ENCODE measurements at places on chromosomes 1 and 21.

DNA sequence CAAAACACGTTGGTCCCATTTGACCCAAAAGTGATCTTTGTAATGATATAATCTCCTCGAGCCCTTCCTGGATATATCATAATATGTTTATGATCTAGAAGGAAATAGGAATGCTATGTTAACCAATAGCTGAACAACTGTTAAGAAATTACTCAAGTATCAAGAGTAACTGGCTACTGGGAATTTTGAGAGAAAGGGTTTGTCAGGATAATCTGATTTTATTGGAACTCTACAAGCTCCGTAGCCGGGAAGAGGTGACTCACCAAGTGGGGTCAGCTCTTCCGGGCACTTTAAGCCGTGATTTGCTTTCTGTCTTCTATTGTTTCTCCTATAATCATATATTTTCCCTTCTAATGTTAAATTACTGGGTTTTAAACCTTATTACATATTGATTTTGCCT, 250.5 kb upstream of the POGK start:
- DNase-seq: no peak

GRCh38 chr1:212178851-212179250, 106.4 kb upstream of the PPP2R5A start:
- DNase-seq: peak; percentile 57

GRCh38 chr1:218846181-218846580, 327.5 kb upstream of the LYPLAL1 start:
- DNase-seq: no peak

GRCh38 chr1:169511316-169512005, 25.7 kb upstream of the SLC19A2 start:
- DNase-seq: peak; percentile 30

GRCh38 chr21:43317959-43318358, 109.0 kb downstream of the SIK1 start:
- DNase-seq: no peak

DNA sequence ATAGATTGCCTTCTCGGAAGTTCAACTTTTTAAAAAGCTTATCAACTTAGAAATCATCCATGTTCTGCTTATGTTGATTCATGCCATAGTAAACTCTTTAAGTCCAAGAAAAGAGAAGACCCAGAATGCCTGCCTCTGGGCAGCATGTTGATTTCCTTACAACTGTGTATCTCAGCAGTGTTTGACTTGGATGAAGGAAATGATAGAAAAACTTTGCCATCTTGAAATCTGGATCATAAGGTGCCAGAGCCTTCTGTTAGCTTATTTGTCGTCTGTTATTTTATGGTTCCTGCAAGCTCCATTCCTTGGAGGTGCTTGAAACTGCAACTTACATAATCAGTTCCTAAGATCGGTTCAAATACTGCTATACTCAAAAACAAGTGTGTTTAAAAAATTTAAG, 124.5 kb downstream of the ATP5PO start:
- no peak for DNase-seq

- DNase-seq: peak; percentile 52
Observed at GRCh38 chr1:76381450-76382097, 307.0 kb downstream of the ST6GALNAC3 start.

DNA sequence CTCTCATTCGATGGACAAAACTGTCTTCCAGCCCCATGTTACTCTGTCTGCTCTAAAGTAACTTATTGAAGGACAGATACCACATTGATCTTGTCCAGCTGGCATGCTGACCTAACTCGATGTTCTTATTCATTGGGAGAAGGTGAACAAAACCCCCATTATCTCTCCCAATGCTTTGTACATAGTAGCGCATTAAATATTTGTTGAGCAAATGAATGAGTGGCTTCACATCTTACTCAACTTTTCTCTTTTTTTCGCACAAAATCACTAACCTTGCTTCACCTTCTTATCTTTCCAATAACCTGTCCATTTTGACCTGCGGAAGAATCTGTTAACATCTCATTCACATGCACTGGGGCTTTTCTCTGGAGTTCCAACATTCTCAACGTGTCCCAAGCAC, 18.3 kb downstream of the MAB21L3 start:
- DNase-seq: no peak

DNA sequence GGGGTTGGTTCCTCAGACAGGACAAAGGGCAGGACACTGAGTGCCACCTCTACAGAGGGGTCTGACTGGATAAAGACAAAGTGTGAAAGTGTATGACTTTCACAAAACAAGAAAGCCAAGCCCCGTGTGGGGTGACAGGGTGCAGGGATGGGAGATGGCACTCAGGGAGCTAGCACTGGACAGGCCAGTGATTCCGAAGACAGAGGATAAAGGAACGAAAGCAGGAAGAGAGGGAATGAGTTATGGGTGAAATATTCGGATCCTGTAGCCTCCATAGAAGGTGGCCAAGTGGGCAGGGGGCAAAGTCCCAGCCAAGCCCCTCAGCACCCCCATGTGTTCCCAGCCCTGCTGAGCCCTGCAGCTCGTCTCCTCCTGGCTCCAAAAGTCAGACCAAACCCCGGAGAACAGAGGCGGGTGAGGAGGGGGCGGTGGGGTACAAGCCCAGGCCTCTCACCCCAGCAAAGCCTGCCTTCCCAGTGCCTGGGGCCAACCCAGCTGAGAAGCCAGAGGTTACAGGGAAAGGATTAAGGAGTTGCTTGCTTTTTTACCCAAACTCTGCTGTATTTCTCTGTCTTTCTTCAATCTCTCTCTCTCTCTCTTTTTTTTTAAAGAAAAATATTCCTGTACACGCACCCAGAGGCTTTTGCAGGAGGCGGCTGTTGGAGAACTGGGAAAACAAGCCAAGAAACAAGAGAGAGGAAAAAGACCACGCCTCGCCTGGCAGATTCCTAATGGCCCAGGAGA, 14.0 kb upstream of the WASF2 start:
- DNase-seq: peak; percentile 78

DNA sequence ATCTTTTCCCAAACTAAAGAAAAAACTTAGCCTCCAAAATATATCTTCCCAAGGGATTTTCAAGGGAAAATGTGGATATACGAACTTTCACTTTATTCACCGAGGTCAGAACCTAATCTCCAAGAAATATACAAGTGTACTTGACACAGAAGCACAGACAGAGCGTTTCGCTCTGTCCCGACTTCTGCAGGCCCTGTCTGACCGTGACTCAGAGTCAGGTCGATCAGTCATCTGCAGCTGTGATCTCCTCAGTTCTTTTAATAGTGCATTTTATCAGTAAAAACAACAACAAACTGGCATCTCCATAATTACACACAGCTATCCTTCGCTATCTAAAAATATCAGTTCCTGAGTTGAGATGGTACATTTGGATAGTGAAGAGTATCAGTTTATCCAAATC, 226.6 kb downstream of the TM2D1 start:
- DNase-seq: no peak

DNA sequence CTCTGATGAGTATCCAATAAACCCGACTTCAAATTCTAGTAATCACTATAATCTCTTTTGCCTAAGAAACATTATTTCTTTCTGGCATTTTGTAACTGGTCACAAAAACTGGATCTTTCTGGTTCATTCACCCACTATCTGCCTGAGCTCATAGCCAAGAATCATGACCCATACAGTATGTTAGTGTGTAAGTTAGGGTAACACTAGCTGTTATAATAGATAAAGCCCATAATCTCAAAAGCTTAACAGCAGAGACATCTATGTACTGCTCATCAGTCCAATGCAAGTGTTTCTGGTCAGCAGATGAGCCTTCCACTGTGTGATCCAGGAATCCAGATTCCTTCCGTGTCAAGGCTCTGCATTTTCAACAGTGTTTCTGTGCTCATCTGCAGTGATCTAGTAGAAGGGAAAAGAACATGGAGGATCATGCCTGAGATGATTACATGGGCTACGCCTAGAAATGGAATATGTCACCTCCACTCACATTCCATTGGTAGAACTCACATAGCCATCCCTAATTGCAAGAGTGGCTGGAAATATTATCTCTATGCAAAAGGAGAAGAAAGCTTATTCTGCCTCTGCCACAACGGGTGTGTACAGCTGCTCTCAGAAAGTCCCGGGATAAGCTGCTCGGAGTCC, 27.7 kb downstream of the RRAGC start:
- peak; percentile 22 for DNase-seq

DNA sequence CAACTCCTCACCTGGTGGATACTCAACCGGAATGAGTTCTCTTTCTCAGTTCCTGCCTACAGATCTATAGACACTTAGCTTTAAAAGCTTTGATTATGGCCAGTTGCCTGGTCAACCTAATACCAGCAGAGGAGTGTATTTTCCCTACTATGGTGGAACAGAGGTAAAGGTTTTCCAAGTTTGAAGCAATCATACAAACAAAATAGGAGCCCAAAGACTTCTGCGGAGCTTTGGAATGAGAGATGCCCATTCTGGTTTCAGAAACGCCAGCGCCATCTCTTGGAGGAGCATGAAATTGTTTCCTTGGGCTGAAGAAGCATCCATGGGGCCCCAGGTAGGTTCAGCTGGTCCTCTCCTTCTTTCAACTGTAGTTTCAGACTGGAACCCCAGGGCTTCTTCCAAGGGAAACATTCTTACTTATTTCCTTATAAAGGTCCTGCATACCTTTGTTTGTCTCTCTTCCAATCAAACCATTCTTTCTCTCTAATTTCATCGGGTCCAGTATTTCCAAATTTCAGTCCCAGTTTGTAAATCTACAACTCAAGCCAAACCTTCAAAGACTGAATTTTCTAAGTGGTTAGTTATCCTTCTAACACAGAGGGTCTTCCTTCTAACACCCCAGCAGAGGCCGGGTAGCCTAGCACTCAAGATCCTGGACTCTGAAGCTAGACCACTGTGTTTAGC, 95.9 kb downstream of the KCNJ15 start:
- peak; percentile 86 for DNase-seq

DNA sequence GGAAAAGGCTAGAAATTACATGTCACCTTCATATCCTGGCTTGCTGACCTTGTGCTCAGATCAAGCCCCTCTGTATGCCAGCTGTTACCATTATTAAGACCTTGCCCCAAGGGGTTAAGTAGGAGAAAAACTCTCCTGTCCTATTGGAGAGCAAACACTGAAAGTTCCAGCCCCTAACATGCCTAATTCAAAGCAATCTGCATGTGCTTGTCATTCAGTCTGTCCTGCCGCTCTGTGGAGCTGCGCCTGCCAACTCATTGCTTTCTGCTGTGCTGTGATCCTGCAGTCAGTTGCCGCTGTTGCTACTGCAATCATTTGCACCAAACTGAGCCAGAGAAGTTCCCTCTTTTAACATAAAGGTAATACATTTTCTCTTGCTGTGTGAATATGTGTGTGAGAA, 113.4 kb downstream of the DISP1 start:
- peak; percentile 53 for DNase-seq

GRCh38 chr1:234486858-234487840, 8.2 kb upstream of the TARBP1 start:
- DNase-seq: peak; percentile 73

GRCh38 chr1:119115311-119115710, 25.1 kb downstream of the WARS2 start:
- DNase-seq: no peak

DNA sequence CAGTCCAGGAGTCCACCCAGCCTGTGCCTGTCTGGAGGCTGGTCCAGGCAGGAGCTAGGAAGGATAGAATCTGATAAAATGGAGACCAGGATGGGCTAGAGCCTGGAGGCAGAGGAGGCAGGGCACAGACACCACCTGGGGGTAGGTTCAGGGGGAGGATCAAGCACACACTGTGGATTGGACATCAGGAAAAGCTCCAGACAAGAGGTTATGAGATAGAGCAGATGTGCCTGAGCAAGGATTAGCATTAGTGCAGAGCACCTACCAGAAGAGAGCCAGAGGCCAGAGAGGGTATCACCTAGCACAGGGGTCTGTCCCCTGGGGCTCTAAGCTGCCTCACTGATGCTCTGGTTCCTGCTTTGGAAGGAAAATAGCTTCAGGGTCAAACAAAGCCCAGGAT, 216.7 kb upstream of the ZC3H12A start:
- DNase-seq: no peak

GRCh38 chr1:225996946-225997545, 2.1 kb downstream of the SDE2 start:
- peak; percentile 19 for DNase-seq

- DNase-seq: no peak
Observed at GRCh38 chr1:167706931-167707877, 14.6 kb upstream of the MPZL1 start.

GRCh38 chr1:213330281-213330680, 279.2 kb downstream of the RPS6KC1 start:
- DNase-seq: no peak

GRCh38 chr1:233603478-233603877, 10.4 kb upstream of the KCNK1 start:
- peak; percentile 38 for DNase-seq

DNA sequence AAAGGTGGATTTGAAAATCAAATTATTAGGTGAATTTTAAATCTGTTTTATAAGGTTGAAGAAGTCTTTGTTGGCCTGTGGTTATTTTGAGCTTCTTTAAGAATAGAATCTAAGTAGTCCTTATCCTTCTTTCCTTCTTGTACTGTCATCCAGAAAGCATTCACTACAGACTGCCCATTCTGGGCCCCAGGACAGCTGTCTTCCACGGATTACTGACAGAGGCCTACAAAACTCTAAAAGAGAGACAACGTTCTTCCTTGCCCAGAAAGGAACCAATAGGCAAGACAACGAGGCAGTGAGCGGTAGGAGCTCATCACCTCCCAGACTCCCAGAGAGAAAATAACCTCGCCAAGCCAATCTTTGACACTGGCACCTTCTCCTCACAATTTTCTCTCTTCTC, 24.4 kb upstream of the PIGC start:
- no peak for DNase-seq

DNA sequence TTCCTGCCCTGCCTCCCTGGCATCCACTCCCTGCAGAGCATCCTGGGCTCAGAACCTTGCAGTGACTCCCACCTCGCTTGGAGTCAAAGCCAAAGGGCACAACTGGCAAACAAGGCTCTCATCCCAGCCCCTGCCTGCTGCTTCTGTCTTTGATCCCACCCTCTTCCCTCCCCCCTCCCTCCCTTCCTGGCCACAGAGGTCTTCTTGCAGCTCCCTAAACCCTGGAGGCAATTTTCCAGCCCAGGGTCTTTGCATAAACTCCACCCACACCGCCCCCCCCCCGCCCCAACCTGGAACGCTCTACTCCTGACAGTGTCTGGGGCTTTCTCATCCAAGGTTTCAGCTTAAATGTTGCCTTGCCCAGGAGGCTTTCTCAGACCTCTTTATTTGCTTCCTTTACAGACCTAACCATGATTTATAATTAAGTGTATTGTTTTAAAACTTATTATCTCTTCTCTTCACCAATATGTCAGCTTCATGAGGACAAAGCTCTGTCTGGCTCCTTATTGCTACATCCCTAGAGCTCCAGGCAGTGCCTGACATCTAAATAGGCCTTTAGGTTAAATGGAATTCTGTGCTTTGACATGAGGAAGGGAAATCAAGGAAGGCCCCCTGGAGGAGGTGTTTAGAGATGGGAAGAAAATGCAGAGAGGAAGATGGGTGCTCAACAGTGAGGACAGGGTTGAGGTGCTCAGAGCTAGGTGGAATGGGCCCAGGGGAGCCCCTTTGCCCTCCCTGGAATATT, 37.7 kb upstream of the PADI1 start:
- peak; percentile 33 for DNase-seq

GRCh38 chr1:203777596-203777995, 12.6 kb downstream of the LAX1 start:
- no peak for DNase-seq

- no peak for DNase-seq
Observed at GRCh38 chr1:228927946-228928898, 192.9 kb downstream of the RHOU start.

Data from fibroblast of skin of scalp (primary cell).